M059J (cell line): ENCODE measurements at places on chromosomes 7 and 10. TPM values are rescaled to one million over a fixed set of nuclear protein-coding genes. Genes with fewer than 3 reads are reported as not detected.

The PAPOLB gene
- not detected in 2 replicates for total RNA-seq

The VAX1 gene
- total RNA-seq, result not detected in 2 replicates

The FAM25A gene
- total RNA-seq, result not detected in 2 replicates

The CTTNBP2 gene
- 0.39 and 0.59 TPM in 2 replicates for total RNA-seq

The C10orf53 gene
- not detected in 2 replicates for total RNA-seq

The CCM2 gene
- total RNA-seq, result 44.4 and 71.1 TPM in 2 replicates

The GPR26 gene
- not detected in 2 replicates for total RNA-seq
